ENCODE measurements at places on chromosomes 5 and 9.

GRCh38 chr5:165360366-165360765 lies 1854.9 kb downstream of the MAT2B start:
- DNase-seq: no peak

GRCh38 chr5:127392762-127393161 lies 102.2 kb downstream of the MEGF10 start:
- DNase-seq: no peak

DNA sequence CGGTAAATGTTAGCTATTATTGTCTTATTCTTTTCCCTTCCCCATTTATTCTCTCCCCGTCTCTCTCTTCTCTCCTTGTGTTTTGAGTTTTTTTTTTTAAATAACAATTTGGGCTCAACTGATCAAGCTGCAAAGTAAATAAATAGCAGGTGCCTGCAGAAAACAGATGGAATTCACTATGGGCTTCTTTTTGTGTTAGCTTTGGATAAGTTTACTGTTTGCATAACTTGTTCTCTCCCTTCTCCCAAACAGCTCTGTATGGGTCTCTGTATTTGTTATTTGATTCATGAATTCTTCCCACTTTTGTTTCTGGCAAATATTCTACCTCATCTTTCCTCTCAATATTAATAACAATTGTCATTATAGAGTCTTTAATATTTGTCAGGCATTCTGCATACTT lies 111.8 kb upstream of the ASTN2 start:
- no peak for DNase-seq

DNA sequence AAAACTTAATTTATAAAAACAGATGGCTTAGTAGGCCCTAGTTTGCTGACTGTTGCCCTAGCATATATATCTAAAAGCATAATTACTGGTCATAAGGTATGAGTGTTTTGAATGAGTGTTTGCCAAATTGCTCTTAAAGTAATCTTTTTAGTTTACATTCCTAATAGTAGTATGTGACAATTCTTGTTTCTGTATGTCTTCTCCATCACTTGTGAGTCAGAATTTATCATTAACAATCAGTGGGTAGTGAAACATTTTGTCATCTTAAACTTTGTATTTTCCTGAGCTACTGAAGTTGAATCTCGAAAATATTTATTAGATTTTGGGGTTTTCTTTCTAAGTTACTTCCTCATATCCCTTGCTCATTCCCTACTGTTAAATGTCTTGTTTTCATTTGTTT lies 49.6 kb downstream of the APC start:
- DNase-seq: no peak

- DNase-seq: no peak
Observed at GRCh38 chr9:130042885-130043653, at the start of gene FNBP1. FNBP1 (minus strand) TSS chr9:130043189; CDS start chr9:130042975, 214 bp downstream.

GRCh38 chr5:121731377-121731776 lies 120.3 kb upstream of the FTMT start:
- DNase-seq: no peak

DNA sequence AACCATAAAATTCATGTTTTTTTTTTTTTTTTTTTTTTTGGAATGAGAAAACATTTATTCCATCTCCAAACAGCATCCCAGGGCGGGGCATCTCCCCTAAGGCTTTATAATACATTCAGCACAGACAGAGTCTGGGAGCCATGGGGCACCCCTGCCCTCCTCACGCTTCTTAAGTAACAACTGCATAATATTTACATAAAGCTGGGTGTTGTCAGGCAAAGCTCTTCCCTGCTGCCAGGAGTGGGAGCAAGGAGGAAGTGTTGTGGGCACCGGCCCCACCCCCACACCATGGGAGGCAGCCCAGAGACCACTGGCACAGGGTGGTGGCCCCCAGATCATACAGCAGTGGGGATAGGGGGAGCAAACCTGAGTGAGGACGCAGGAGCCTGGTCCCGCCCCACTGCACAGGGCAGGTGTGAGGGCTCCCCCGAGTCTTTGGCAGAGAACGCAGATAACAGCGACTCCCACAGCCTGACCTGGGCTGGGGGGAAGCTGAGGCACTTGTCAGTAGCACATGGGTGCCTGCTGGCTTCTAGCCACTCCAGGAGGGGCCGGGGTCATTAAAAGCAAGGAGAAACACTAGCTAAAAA lies 86.1 kb upstream of the CEP78 start:
- no peak for DNase-seq

- DNase-seq: no peak
Observed at GRCh38 chr5:160843240-160843639, 8.8 kb downstream of the ATP10B start.

DNA sequence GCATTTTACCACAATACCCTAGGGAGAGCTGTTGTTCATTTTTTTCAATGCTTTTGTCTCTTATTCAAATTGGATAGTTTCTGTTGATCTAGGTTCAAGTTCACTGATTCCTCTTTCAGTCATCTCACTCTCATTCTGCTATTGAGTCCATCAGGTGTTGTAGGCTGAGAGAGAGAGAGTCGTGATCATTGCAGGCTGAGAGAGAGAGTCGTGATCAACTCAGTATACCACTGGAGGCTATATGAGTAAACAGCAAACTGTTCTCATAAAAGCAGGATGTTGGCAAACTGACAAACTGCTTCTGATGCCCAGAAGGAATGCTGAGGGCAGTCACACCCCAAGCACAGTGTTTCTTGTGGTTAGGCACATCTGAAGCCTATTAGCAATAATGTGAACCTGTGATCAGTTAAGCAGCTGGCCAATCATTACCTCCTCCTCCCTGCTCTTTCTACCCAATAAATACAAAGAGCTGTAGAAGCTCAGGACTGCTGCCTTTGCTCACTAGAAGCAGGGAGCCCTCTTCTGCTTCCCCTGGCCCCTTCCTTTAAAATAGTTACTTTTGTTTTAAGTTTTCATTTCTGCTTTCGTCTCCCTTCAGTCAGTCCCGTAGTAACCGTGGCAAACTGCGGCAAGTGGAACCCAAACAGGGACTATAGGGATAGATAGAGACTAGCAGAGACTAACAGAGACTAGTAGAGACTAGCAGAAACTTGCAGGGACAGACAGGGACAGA lies 476.1 kb upstream of the ACO1 start:
- DNase-seq: no peak

DNA sequence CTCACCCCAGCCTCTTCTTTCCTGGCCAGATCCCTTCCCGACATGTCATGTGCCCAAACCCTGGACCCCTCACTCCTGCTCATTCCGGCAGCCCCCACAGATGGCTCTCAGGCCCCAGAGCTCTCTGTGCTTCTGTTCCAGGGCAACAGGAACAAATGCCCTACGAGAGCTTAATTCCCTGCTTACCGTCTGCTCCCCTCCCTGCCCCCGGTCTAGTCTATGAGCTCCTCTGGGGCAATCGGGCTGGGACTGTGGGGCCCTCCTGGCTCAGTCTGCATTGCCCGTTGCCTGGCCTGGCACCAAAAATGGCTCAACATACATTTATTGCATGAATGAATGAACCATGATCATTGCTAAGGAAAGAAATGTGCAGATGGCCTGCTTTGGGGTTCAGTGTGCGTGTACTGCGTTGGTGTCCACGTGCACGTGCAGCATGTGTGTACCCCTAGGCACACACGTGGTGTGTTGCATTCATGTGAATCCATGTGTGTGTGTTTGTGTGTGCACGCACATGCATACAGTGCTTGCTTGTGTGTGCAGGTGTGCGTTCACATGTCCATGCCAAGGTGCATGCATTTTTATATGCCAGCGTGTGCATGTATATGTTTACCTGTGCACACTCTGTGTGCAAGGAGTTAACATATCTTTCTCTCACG lies 201.2 kb upstream of the IER5L start:
- no peak for DNase-seq

DNA sequence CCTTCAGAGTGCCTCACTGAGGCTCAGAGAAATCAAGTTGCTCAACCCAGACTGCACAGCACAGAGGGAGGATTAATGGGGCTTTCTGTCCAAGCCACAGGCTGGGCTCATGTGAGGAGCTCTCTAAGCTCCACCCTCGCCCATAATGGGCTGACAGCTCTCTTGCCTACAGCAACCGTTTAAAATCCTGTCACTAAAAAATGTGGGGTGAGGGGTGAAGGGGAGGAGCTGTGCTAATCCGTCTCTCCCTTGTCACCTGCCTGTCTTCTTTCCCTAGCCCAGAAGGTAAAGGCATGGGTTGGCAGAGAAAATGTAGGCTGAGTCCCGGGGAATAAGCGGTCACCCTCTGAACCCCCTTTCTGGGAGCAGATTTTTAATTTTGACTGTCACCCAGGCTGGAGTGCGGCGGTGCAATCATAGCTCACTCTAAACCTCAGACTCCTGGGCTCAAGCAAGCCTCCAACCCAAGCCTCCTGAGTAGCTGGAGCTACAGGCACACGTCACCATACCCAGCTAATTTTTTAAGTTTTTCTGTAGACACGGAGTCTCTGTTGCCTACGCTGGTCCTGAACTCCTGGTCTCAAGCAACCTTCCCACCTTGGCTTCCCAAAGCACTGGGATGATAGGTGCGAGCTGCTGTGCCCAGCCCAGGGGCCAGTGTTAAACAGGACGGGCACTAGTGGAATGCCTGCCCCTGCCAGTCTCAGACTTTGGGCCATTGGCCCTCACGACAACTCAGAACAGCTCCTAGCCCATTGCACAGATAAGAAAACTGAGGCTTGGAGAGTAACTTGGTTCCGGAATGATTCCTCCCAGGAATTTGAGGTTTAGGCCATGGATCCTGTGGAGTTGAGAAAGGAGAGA lies 89.5 kb downstream of the LMX1B start:
- DNase-seq: no peak

DNA sequence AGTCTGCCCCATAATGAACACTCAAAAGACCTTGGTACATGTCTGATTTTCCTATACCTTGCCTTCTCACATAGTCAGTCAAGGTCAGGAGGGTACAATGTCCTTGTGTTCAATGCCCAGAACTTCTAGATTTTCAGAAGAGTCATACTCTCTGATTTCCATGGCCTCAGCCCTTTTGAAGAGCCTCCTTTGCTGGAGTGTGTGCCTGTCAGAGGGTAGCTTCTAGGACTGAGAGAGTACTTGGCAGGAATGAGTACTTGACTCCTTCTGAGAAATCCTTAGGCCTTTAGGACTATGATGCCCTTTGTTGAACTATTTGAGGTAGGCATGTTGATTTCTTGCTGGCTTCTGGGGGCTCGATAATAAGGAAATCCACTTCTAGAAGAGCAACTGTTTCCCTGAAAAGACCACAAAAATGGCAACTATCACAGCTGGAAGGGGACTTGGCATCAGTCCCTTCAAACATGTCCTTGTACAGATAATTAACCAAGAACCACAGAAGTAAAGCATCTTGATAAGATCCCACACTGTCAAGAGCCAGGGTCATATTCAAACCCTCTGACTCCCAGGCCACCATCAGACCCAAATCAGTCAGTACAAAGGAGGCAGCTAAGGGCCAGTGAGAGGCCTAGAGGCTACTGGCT lies 10.6 kb upstream of the MEGF9 start:
- no peak for DNase-seq

DNA sequence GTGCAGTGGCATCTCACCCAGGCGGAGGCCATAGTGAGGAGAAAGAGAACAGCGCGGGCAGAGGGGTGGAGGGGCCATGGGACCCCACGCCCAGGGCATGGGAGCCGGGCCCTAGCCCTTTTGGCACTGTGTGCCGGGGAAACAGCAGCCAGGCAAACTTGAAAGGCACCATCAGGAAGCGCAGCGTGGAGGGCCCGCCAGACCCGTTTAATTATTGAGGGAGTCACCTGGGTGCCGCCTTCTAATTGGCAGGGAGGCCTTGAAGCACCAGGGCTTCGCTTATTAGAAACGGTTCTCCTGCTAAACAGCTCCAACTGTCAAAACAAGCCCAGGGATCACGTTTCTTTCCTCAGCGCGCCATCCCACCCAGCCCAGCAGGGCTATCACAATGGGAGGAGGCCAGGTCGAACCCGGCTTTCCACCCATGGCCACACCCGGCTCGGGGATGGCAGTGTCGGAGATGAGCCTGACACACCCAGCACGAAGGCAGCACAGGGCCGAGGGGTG lies 104.6 kb upstream of the SARDH start:
- DNase-seq: peak; percentile 67

DNA sequence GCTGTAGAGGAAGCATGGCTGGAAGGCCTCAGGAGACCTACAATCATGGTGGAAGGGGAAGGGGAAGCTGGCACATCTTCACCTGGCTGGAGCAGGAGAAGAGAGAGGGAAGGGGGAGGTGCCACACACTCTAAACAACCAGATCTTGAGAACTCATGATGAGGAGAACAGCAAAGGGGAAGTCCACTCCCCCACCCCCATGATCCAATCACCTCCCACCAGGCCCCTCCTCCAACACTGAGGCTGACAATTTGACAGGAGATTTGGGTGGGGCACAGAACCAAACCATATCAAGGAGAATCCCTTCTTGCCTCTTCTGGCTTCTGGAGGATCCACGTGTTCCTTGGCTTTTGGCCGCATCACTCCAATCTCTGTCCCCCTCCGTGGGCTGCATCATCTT lies 13.1 kb upstream of the CMBL start:
- DNase-seq: no peak

- DNase-seq: no peak
Observed at GRCh38 chr9:129933185-129934040, 98.2 kb downstream of the USP20 start.

DNA sequence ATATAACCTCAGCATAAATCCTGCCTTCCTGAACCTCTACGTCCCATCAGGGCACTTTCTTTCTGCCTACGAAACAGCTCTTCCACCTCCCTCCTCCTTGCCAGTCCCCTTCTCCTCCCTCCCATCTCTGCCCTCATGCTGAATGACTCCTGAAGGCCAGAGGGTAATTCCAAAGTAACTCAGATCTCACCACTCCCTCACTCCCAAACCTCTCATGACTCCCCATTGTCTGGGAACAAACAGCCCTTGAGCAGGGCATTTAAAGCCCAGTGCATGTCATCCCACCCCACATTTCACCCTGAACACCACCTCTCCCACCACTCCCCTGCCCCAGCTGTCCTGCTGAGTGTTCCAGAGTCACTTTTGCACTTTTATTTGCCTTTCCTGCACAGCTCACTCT lies 8.9 kb upstream of the FBP1 start:
- no peak for DNase-seq

DNA sequence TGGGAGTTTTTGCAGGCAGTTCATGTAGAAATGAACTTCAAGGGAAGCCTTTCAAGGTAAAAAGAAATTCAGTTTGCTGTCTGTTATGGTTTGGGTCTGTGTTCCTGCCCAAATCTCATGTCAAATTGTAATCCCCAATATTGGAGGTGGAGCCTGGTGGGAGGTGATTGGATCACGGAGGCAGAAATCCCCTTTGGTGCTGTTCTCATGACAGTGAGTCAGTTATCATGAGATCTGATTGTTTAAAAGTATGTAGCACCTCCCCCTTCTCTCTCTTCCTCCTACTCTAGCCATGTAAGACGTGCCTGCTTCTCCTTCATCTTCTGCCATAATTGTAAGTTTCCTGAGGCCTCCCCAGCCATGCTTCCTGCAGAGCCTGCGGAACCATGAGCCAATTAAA lies 341.4 kb downstream of the ARHGEF28 start:
- no peak for DNase-seq

- DNase-seq: no peak
Observed at GRCh38 chr9:101689039-101689438, 49.4 kb downstream of the GRIN3A start.

DNA sequence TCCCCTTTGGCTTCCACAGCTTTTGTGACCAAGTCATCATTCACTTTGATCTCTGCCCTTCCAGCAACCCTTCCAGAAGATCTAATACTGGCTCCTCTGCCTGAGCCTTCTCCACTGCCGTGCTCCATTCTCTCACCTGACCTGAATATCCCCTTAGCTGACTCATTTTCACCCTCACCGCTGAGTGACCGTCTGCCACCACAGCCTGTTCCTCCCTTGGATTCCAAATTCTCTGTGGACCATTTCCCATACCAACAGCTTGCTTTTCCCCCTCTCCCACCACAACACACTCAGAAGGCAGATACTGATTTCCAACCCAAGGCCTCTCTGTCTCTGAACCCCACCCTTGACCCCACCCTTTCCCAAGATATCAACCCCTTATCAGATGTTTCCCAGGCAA lies 20.5 kb upstream of the SPATA31D1 start:
- DNase-seq: no peak

- DNase-seq: no peak
Observed at GRCh38 chr5:96856371-96856770, 19.9 kb upstream of the ERAP2 start.

All from NCI-H1436 treated with DMSO at 0.1 percent for 48 hours (cell line).